ENCODE measurements at places on chromosomes 3 and 15. TPM values are rescaled to one million over a fixed set of nuclear protein-coding genes. Genes with fewer than 3 reads are reported as not detected.
A peak's percentile ranks its signal among the peaks of the same experiment; 100 is the strongest.

DNA sequence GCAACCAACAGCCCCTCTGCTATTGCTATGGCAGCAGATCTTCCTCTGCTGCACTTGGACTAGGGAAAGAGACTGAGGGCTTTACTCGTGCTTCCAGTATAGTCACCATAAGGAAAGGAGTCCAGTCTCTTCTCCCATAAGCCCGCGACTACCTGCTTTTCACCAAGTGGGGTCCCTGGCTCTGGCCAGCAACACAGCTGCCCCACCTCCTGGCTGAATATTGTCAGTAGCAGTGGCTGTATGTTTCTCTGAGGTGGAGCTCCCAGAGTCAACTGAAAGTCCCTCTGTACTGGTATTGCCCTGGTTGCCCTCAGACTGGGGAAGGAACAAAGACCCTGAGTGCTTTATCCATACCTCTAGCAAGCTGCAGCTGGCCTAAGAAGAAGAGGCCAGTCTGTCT, 719.6 kb downstream of the SQOR start:
- H3K4me3 ChIP-seq, result no peak overlapping the region
- H3K36me3 ChIP-seq, result no peaks in the 10 kb centered on the region
- no peak for DNase-seq
- no peaks in the 10 kb centered on the region for H3K27me3 ChIP-seq
- H3K4me1 ChIP-seq, result no peaks in the 10 kb centered on the region

The FSD2 gene
- not detected for total RNA-seq

The DUOXA2 gene
- not detected for total RNA-seq

The CCDC174 gene
- total RNA-seq, result 34.6 TPM

The OXSM gene
- 3.8 TPM for total RNA-seq

- DNase-seq, result no peak
- no peak overlapping the region for H3K27ac ChIP-seq
- H3K27me3 ChIP-seq, result no peaks in the 10 kb centered on the region
- no peak overlapping the region for H3K4me3 ChIP-seq
Measured at GRCh38 chr3:120797857-120798256, 55.3 kb downstream of the GTF2E1 start.

The THPO gene
- total RNA-seq, result 1.1 TPM

The CDCP1 gene
- total RNA-seq, result 7.3 TPM

The ACSBG1 gene
- not detected for total RNA-seq

GRCh38 chr3:38254872-38255271, 10.7 kb upstream of the SLC22A13 start:
- no peaks in the 10 kb centered on the region for H3K27me3 ChIP-seq
- H3K4me1 ChIP-seq, result no peaks in the 10 kb centered on the region
- no peak overlapping the region for H3K4me3 ChIP-seq
- peaks cover 14% of the 10 kb centered on the region for H3K36me3 ChIP-seq
- DNase-seq, result no peak

DNA sequence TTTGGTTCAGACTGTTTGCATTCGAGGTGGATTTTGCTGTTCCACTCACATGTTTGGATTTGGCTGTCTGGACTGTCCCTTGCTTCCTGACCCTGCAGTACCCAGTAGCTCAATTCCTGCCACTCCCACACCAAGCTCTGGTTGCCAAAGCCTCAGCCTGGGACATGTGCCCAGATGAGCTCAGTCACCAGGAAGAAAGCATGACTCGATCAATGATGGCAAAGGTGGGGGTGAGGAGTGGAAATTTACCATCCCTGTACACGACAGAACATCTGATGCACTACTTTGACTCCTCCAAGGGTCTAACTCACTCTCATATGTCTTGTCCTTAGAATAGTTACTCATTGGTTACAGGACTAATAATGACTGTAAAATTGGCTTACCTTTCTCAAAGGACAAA, 45.2 kb downstream of the ZNF385D start:
- DNase-seq, result peak; percentile 70
- no peaks in the 10 kb centered on the region for H3K36me3 ChIP-seq
- no peak overlapping the region for H3K4me3 ChIP-seq
- no peaks in the 10 kb centered on the region for H3K27me3 ChIP-seq
- peak overlapping the region; percentile 75 for H3K27ac ChIP-seq
- peaks cover 13% of the 10 kb centered on the region for H3K4me1 ChIP-seq

The LYZL4 gene
- total RNA-seq, result not detected

DNA sequence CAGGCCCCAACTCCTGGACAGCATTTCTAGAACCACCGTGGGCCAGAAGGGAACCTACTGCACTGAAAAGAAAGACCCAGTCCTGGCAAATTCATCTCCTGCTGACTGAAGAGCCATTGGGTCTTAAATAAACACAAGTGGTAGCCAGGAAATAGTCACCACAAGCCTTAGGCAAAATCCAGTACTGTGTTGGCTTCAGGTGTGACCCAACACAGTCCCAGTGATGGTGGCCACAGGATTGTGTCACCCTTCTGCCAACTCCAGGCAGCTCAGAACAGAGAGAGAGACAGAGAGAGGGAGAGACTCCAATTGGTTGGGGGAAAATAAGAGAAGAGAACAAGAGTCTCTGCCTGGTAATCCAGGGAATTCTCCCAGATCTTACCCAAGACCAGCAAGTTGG, 23.1 kb downstream of the NEDD4 start:
- DNase-seq, result no peak
- no peaks in the 10 kb centered on the region for H3K4me1 ChIP-seq
- H3K27me3 ChIP-seq, result no peaks in the 10 kb centered on the region

- H3K36me3 ChIP-seq, result no peaks in the 10 kb centered on the region
- H3K27ac ChIP-seq, result peak overlapping the region; percentile 76
- no peaks in the 10 kb centered on the region for H3K27me3 ChIP-seq
- H3K4me3 ChIP-seq, result no peak overlapping the region
- peaks cover 22% of the 10 kb centered on the region for H3K4me1 ChIP-seq
Measured at GRCh38 chr15:66773129-66773873, 71.3 kb downstream of the SMAD6 start.

GRCh38 chr3:128167646-128167972, 14.3 kb downstream of the EEFSEC start:
- DNase-seq, result no peak
- peaks cover 3% of the 10 kb centered on the region for H3K4me1 ChIP-seq
- no peaks in the 10 kb centered on the region for H3K36me3 ChIP-seq
- H3K4me3 ChIP-seq, result no peak overlapping the region
- H3K27ac ChIP-seq, result no peak overlapping the region
- H3K27me3 ChIP-seq, result no peaks in the 10 kb centered on the region

DNA sequence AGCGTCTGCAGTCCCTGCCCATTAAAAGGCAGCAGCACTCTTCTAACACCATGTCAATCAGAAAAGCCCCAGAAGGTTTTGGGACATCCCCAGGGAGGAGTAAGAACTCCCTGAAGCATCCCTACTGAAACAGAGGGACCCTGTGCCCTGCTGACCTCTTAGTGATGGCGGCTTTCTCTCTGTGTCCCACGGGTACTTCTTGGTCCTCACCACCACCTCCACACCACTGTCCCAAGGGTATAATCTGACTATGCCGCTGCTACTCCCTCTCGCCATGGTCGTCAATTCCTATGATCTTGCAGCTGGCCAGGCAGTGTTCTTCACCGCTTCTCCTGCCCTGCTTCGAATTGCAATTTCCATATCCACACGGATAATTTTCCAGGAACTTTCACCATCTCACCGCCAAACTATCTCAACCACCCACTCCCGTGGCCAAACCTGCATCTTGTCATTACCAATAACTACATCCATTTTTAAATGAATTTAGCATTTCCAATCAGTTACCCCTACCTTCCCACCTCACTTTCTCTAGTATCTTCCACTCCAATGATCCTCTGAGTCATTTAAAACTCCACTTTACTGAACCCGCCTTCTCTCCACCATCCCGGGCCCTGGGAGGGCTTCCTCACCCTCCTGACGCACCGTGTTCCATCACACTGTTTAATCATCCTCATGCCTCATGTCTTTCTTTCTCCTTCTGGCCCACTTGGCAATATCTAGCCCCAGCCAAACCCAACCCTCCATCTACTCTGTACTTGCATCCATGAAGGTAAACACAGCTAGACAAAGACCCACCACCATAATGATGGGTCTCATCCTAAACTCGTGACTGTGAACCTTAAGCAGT, 23.7 kb downstream of the PRR23E start:
- no peak overlapping the region for H3K4me3 ChIP-seq
- H3K27ac ChIP-seq, result no peak overlapping the region
- H3K36me3 ChIP-seq, result no peaks in the 10 kb centered on the region
- no peak for DNase-seq

The SLC9A9 gene
- total RNA-seq, result 60.1 TPM

DNA sequence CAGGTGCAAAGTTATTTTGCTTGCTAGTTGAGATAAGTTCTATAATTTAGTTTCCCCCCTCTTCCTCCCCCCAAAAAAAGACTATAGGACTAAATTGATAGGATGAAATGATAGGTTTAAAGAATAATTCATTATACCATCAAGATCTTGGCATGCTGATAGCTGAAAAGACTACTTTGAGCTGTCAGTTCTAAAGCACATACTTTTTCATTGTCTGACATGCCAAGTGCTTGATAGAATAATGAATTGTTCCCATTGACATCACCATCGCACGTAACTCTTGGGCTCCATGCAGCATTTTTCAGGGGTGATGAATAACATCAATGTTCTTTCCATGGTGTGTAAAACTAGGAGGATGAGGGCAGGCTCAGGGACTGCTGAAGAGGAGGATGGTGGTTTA, 32.3 kb upstream of the TAFA4 start:
- no peaks in the 10 kb centered on the region for H3K4me1 ChIP-seq
- H3K27ac ChIP-seq, result no peak overlapping the region
- DNase-seq, result no peak
- H3K36me3 ChIP-seq, result no peaks in the 10 kb centered on the region
- H3K27me3 ChIP-seq, result no peaks in the 10 kb centered on the region

The LMAN1L gene
- not detected for total RNA-seq

The LINGO1 gene
- 0.63 TPM for total RNA-seq

- no peak overlapping the region for H3K4me3 ChIP-seq
- H3K27me3 ChIP-seq, result no peaks in the 10 kb centered on the region
- no peak for DNase-seq
- H3K27ac ChIP-seq, result peak overlapping the region; percentile 27
- H3K4me1 ChIP-seq, result peaks cover 22% of the 10 kb centered on the region
Measured at GRCh38 chr3:156551261-156551660, 3.7 kb downstream of the SSR3 start.

- DNase-seq, result no peak
- no peaks in the 10 kb centered on the region for H3K36me3 ChIP-seq
- H3K4me3 ChIP-seq, result peak within 1 kb of the TSS; percentile 75
- no peak within 1 kb of the TSS for H3K27ac ChIP-seq
- peaks cover 2% of the 10 kb centered on the region for H3K4me1 ChIP-seq
Measured at GRCh38 chr3:39809181-39809994, at the start of gene MYRIP. Gene MYRIP (plus strand): TSS chr3:39809609. CDS start chr3:39900817, 91,208 bp downstream.

- no peaks in the 10 kb centered on the region for H3K36me3 ChIP-seq
- no peak for DNase-seq
- H3K27ac ChIP-seq, result no peak overlapping the region
- no peaks in the 10 kb centered on the region for H3K27me3 ChIP-seq
- H3K4me3 ChIP-seq, result no peak overlapping the region
Measured at GRCh38 chr3:136664771-136665170, 87.4 kb downstream of the STAG1 start.

- no peak overlapping the region for H3K4me3 ChIP-seq
- no peak for DNase-seq
- peaks cover 3% of the 10 kb centered on the region for H3K4me1 ChIP-seq
- no peak overlapping the region for H3K27ac ChIP-seq
- no peaks in the 10 kb centered on the region for H3K36me3 ChIP-seq
Measured at GRCh38 chr15:46409841-46410301, 775.0 kb downstream of the SQOR start.

GRCh38 chr3:35114686-35115085, 524.6 kb upstream of the ARPP21 start:
- no peaks in the 10 kb centered on the region for H3K36me3 ChIP-seq
- no peak overlapping the region for H3K27ac ChIP-seq
- H3K4me3 ChIP-seq, result no peak overlapping the region
- DNase-seq, result no peak

The SLC51B gene
- total RNA-seq, result not detected

- no peaks in the 10 kb centered on the region for H3K36me3 ChIP-seq
- no peaks in the 10 kb centered on the region for H3K4me1 ChIP-seq
- DNase-seq, result no peak
Measured at GRCh38 chr3:54132685-54133084, 10.3 kb downstream of the CACNA2D3 start.

The GOLGA8S gene
- 0.14 TPM for total RNA-seq

DNA sequence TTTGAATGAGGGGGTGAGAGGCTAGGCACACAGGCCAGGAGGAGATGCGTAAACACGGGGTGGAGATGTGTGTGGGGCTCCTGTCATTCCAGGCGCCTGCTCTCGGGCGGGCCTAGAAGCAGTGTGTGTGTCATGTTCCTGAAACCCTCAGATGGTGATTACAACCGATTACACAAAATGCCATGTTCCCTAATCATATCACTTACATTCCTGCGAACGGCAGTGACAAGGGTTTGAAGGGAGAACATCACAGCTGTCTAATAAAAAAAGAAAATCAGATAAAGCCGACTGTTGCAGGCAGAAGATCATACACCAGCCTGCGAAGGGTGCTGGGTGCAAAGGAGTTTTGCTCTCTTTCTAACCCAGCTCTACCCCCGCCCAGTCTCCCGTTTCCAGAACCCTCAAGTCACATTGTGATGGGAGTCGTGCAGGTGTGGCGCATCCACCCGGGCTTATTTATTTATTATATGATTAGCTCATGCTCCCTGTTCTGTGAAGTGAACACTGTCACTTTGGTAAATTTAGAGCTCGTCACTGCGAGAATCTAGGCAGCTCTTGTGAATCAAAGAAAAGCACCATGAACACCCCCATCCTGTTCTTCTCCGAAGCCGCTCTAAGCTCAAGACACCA, 140.3 kb downstream of the NR2F2 start:
- no peak for DNase-seq
- H3K27ac ChIP-seq, result no peak overlapping the region
- H3K4me3 ChIP-seq, result no peak overlapping the region
- H3K27me3 ChIP-seq, result no peaks in the 10 kb centered on the region
- no peaks in the 10 kb centered on the region for H3K4me1 ChIP-seq

- H3K4me1 ChIP-seq, result no peaks in the 10 kb centered on the region
- no peak for DNase-seq
- H3K27me3 ChIP-seq, result no peaks in the 10 kb centered on the region
- H3K4me3 ChIP-seq, result no peak overlapping the region
- H3K36me3 ChIP-seq, result no peaks in the 10 kb centered on the region
Measured at GRCh38 chr15:83561661-83562060, 92.3 kb upstream of the ADAMTSL3 start.

The NR1D2 gene
- total RNA-seq, result 41.6 TPM

DNA sequence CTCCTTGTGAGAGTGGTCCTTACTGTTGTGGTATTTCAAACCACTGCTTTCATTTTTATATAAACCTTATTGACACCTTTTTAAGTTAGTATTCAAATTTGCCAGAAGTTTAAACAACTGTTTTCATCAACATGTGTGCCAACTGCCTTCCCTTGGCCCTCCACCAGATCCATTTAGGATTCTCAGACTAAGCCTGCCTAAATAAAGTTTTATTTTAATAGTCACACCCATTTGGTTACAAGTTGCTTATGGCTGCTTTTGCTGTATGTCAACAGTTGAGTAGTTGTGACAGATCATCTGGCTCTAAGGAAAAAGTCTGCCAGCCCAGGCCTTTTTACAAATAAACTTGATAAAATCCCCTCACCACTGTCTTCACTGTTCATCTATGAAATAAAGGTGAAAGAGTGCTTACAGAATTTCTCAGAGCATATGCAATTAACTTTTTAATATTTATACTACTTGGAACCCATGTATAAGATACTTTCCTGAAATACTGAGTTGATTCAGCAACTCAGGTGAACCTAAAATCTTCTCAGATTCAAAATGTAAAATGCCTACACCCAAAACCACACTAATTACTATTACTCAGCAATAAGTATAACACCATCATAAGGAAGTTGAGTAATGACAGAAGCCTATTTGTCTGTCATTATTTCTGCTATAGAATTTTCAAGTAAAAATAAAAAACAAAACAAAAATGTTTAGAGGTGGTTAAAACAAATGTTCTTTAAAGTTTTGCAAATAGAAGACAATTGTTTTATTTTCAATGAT, 35.1 kb downstream of the PEAK1 start:
- H3K27ac ChIP-seq, result no peak overlapping the region
- no peaks in the 10 kb centered on the region for H3K36me3 ChIP-seq
- no peak overlapping the region for H3K4me3 ChIP-seq
- no peaks in the 10 kb centered on the region for H3K27me3 ChIP-seq
